H9 (cell line): ENCODE measurements at places on chromosomes 5 and 9.
A peak's percentile ranks its signal among the peaks of the same experiment; 100 is the strongest.

GRCh38 chr5:150069672-150070627 is 16.4 kb downstream of the CSF1R start:
- peak; percentile 45 for DNase-seq

- no peak for DNase-seq
These were observed 64.8 kb downstream of the PLAC8L1 start for GRCh38 chr5:146040527-146040926.

GRCh38 chr9:117403403-117403811 is 11.4 kb downstream of the ASTN2 start:
- no peak for DNase-seq

DNA sequence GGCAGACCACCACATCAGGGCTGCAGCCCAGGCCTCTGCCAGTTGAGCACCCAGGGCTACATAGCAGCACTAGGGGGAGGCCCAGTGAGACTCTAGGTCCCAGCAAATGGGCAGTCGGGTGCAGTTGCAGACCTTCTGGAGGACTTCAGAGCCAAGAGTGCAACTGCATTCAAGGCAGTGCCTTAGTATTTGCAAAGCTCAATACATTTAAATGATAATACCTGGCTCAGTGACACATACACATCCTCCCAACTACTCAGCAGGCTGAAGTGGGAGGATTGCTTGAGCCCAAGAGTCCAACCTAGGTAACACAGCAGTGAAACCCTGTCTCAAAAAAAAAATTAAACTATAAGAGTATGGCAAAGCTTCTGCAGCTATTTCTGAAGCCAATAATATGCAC is 38.6 kb upstream of the TMOD1 start:
- DNase-seq = peak; percentile 34

DNA sequence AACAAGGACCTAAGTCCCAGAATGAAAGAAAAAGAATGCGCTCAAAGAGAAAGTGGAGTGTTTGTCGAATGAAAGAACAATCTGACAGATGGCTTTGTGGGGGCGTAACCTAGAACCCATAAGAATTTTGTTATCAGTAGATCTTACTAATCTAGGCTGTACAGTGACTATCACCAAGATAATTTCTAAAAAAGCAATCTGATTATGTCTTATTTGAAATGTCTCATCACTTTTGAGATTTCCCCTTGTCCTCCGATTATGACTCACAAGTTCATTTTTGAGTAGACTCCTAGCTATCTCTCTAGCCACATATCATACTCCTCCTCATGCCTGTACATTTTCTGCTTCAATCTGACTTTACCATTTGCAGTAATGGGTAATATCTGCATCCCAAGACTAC is 135.6 kb upstream of the SMARCA2 start:
- DNase-seq = no peak

DNA sequence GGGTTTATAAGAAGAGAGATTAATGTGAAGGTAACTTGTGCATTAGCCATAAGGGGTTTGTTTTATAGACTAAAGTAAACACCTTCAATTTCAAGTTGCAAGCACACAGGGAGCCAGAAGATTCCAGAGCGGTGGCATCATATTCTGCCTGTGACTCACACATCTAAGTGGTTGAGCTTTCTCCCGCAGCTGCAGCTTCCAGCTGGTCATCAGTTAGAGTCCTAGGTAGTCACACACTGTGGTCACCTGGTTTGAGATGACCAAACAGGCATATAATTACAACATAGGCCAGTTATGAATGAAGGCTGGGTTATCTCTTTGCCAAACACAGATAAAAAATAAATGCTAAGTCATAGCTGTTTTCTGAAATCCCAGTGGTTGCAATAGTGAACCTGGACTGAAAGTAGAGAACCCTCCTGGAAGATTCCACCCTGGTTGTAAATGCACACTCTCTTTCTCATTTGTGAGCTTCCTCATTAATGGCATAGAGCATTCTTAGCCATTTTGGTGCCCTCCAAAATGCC is 171.3 kb downstream of the GDNF start:
- DNase-seq = no peak

GRCh38 chr9:92589923-92590322 is 54.1 kb upstream of the ECM2 start:
- no peak for DNase-seq

- DNase-seq = peak; percentile 72
These were observed 5.1 kb downstream of the SPAAR start for GRCh38 chr9:35914301-35914807.

- no peak for DNase-seq
These were observed 72.9 kb downstream of the TARS1 start for GRCh38 chr5:33513462-33514185.

GRCh38 chr5:10283927-10284635 is 23.6 kb downstream of the CMBL start:
- peak; percentile 85 for DNase-seq

- DNase-seq = no peak
These were observed 72.4 kb downstream of the UGCG start for GRCh38 chr9:111969061-111969460.

DNA sequence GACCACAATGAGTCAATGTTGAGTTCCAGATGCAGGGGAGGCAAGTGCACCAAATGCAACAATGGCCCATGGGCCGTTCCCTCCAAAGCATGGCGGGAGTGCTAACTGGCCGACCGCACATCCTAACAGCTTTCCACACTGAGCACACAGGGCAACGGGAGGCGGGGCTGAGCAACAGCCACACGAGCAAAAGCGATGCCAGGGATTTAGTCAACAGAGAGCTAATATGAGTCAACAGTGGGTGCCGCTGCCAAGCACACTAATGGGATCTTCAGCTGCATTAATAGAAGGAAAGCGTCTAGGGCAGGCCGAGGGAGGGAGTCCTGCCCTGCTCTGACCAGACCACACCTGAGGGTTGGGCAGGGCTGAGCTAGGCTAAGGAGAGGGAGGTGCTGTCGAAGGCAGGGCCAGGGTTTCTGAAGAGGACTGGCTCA is 4.6 kb downstream of the EPB41L4B start:
- DNase-seq = no peak
